ENCODE measurements at places on chromosomes 1 and 21.

GRCh38 chr21:41625428-41625827 lies 117.5 kb upstream of the TMPRSS2 start:
- no peak for DNase-seq

DNA sequence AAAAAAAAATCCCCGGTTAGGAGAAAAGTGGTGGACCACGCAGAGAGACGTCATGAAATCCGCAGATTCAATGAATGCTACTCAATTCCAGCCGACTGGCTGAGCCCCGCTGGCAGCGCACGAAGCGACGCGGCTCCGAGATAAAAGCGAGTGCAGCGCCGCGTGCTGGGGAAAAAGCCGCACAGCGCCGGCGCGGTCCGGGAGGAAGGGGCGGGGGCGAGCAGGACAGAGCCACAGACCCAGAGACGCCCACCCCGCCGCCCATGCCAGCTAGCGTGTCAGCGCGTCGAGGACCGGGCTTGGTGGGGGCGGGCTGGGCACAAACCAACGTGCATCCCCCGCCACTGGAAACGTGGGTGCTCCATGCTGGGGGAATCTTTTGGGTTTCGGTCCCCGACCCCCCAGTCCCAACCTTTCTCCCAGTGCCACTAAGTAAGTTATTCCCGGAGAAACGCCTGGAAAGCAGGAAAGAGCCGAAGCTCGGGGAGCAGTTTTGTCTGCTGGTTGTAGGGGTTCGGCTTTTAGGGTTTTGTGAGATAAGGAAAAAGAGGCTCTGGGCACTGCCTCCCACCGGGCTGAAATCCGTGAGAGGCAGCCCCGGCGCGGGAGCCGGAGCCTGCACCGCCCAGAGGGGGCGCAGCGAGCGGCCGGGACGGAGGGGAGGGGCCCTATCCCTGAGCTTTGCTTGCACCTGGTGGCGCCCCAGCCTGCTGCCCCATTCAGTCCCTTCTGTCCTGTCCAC lies at the start of gene KCNJ6:
KCNJ6 (minus strand) TSS at position 148 of the 742 bp plus-strand sequence. CDS start 75,775 bp downstream, outside the sequence.
- DNase-seq, result no peak

GRCh38 chr1:171366816-171367215 lies 52.8 kb downstream of the FMO4 start:
- DNase-seq, result no peak

DNA sequence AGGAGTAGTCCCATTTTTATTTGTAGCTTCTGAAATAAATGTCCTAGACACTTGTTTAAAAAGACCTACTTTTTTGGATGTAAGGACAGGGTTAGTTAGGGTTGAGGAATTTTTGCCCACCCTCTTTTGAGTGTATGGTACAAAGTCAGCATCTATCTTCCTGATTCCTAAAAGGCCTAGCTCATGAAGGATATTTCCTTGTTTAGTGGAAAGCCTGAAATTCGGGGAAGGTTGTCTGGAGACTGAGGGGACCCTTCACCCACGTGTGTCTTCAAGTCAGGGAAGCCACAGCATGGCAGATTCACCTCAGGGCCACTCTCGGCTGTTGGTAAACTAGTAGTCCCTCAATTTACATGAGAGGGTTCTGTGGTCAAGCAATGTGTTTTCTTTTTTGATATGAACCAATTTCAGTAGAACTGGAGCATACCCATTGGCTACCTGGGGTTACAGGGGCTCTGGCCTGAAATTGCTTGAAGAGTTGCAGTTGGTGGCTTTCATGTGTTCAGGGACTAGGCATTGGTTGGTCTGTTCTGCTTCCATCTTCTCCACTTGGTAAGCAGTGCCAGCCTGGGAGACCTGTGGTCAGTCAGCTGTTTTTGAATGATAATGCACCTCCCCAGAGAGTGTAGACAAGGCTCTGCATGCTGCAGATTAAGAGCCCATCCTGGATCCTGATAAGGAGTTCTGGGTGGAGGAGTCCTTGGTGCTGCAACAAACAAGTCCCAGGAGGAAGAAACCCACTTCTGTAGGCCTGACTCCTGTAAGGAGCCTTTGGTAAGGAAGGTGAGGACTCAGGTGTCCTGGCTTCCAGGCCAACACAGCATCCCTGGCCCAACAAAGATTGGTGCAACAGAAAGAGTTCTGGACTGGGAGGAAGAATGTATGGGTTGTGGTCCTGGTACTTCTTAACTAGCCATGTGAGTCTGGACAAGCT lies 6.3 kb downstream of the BTG2 start:
- DNase-seq, result no peak

DNA sequence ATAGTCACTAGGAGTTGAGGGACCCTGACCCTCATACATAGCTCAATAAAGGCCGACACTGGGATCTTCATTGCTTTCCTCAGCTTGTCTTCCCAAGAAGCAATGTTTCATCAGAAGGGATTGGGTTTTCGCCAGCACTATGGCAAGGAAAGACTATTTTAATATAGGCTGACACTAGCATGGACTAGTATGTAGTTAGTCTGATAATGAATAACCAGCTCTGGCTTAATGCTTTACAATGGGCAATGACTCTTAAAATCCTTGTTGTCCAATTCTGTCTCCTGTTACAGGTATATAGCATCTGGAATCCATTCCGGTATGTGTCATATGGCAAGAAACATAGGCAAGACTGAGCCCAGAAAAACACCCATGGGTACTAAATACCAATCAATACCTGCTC lies 15.3 kb upstream of the SYT2 start:
- no peak for DNase-seq

DNA sequence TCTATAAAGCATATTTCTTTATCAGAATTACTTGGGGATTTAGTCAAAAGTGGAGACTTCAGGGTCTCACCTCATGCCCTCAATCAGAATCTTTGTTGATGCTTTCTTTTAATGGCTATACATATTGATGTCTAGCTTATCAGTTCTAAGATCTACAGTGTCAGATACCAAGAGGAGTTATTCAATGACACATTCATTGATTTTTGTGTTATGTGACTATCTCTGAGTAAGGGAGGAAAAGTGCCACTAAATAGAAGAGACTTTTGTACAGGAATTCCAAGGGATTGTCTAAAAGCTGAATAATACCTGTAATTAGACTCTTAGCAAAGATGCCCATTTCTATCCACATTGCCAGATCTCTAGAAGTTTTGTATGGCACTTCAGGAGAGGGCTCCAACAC lies 87.2 kb downstream of the HLX start:
- DNase-seq, result no peak

DNA sequence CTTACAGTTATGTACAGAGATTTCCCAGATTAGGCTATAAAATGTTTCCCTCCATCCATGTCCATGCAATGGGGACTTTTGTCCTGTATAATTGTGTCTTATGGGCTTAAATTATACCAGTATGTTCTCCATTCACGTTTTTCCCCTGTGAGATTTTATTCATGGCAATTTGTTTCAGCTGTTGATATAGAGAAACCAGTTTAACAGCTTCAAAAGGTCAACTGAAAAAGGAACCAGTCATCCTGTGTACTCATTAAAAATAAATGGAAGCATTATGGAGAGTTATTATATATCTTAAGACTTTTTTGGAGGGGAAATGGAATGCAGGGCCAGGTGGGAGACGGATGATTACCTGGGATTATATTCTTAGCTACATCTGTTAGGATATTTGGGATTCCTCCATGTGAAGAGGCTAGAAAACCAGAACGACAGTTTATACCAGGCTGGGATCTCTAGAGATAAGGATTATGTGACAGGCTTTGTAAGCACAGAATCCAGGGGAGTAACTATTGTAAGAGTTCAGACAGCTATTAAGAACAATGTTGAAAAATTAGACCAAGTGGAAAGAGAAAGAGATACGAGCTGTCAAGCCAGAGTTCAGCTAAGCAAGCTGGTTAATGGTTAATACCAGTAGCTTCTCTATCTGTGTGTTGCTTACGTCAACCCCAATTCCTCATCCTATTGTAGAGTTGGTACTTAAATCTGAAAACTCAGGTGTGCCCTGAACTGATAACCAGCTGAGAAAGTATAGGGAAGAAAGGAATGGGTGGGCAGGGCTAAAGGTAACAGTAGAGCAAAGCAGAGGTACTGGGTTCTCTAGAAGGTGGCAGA lies 12.4 kb upstream of the ZNF697 start:
- no peak for DNase-seq

Measured in NCI-H187 treated with DMSO at 0.1 percent for 48 hours (cell line).